ENCODE measurements at places on chromosomes 7 and 10.

GRCh38 chr10:30728766-30729165, 99.2 kb upstream of the LYZL2 start:
- DNase-seq = no peak

- DNase-seq = no peak
These were observed 201.8 kb downstream of the XPNPEP1 start for GRCh38 chr10:109721453-109722064.

DNA sequence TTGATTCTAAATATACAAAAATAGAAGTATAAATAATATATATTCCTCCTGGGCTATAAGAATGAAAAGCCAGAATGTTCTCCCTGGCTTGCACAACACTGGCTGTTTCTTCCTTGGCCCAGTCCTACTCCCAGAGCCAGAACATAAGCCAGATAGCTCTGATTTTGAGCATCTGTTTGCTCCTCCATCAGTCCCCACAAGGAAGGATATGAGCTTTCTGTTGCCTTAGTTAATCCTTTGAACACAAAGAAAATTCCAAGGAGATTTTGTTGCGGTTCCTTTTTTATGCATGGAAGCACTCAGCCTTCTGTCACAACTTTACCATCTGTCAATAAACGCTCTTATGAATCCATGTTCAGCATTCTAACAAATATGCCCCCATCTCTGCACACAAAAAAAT, 361.8 kb downstream of the IPMK start:
- DNase-seq = no peak

- DNase-seq = no peak
These were observed 5.7 kb downstream of the AUTS2 start for GRCh38 chr7:69603937-69604494.

DNA sequence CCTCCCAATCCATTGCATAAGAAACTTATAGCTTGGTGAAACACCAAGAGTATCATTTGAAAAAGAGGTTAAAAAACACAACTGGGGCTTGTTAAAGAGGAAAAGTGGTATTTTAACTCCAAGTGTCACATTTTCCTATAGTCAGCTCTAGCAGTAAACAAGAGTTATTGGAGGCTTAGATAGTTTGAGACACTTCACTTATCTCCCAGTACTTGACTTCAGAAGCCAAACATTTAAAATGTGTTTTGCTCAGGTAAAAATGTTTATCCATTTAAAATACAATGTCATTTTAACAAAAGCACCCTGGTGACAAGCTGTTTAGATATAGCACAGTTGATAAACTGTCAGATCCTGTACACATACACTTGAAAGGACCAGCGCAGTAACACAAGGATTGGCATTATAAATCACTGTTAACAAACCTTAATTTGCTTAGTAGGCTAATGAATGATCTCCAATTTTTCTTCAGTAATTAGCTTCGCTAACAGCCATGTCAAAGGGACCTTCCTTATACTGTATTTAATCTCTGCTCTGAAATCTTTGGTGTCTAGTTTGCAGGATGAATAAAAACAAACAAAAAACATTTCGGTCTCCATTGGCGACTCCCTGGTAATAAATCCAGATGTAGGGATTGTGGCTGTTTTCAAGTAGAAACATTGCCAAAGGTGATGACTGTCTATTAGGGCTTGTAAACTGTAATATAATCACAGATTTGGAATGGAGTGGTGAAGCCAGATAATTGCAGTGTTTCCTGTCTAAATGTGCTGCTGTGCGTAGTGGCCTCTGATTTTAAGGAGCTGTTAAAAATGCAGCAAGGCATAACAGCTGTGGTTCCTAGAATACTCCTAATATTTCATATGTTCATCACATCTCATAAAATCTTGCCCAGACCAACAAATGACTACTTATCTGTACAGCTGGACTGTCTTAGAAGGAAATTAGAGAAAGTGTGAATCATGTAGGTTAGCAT, 545.1 kb downstream of the AUTS2 start:
- no peak for DNase-seq

DNA sequence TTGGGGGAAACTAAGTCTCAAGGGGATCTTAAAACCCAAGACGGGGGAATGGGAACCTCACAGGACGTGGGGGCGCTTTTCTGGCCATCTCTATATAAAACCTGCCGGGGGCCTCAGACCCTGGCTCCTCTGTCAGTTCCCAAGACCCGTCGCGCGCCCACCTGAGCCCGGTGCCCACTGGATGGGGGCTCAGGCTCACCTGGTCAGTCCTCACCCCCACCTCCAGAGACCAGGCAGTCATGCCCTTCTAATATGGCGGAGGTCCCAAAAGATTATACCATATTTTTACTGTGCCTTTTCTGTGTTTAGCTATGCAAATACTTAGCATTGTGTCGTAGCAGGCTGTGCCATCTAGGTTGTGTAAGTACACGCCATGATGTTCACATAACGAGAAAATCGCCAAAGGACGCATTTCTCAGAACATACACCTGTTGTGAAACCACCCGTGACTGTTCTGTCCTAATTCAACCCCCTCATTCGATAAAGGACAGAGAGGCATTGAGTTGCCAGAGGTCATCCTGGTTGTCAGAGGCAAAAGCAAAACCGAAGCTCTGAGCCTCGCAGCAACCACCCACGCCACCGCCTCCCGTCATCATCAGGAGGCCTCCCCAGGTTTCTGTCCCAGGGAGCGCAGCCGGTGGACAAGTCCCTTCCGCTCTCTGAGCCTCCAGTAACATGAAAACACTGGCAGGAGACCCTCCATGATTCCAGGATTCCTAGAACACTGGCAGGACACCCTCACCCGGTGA, 28.9 kb downstream of the OAT start:
- DNase-seq = no peak

GRCh38 chr7:81484261-81484660, 285.6 kb downstream of the HGF start:
- DNase-seq = no peak

DNA sequence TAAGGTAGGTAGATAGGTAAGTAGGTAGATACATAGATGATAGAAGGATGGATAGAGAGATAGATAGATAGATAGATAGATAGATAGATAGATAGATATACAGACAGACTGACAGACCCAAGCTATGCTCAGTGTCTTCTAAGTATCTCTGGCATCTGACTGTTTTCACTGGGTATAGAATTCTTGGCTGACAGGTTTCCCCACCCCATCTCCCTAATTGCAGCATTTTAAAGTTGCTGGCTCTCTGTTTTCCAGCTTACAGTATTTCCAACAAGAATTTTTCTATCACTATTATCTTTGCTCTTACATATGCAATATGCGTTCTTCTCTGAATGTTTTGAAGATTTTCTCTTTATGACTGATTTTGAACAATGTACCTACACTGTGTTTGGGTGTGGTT, 328.7 kb downstream of the TCERG1L start:
- DNase-seq = no peak

DNA sequence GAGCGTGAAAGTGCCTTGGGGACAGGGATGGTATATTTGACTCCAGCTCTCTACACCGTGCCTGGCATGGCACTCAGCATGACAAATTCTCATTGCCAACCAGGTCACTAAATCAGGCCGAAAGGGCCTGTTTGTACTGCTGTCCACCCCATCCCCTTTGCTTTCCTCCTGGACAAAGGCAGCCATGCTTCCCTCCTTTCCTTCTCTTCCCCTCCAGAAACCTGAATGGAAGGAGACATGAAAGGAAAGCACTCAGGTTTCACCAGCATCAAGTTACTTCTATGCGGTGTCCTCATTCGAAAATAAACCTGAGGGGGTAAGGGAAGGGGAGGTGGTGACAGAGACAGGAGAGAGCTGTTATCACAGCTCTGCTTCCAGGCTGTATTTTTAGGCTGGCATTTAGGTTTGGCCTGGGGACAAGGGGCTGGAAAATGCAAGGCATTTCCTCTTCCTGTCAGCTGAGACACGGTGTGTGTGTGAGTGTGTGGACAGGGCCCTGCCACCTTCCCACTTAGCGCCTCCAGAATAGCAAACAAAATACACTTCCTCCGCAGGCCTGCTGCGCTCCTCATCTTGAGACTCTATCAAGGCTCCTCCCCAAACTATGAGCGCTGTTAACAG, 79.9 kb upstream of the COL13A1 start:
- DNase-seq = no peak

DNA sequence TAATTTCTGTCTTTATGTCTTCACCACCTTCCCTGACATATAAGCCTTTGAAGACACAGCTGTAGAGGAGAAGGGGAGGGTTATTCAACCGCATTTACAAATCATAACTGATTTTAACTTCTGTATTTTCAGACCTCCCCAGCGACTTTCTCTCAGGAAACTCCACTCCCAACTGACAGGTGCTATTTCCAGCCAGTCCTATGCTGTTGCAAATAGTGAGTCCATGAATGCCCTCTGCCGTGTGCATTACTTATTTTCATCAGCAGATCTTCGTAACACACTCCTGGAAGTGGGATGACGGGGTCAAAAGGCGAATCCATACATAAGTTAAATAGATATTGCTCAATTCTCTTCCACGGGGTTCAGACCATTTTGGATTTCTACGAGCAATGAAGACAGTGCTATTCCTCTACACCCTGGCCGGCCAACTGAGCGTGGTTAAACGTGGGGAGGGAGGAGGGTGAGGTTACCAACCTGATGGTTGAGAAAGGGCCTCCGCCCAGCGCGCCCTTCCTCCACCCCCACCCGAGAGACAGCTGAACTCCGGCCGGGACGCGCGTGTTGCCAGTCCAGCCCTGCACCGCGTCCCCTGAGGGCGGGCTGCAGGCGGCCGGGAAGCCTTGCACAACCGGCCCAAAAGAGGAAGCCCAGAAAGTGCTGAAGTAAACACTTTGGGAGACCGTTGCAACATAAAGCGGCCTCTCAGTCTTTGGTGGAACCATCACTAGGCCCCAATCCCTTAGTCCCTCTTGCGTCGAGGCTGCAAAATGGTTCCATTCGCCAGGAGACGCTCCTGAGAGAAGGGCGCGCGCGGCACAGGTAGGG, at the start of gene APBB1IP:
Gene APBB1IP, plus strand, starts transcription at position 705 of the 825 bp plus-strand sequence. CDS start 53,986 bp downstream, outside the sequence.
- peak; percentile 16 for DNase-seq

- no peak for DNase-seq
These were observed 3.3 kb downstream of the FBXO24 start for GRCh38 chr7:100589341-100589947.

- DNase-seq = peak; percentile 19
These were observed 100.4 kb upstream of the DNAJC1 start for GRCh38 chr10:22103701-22104470.

DNA sequence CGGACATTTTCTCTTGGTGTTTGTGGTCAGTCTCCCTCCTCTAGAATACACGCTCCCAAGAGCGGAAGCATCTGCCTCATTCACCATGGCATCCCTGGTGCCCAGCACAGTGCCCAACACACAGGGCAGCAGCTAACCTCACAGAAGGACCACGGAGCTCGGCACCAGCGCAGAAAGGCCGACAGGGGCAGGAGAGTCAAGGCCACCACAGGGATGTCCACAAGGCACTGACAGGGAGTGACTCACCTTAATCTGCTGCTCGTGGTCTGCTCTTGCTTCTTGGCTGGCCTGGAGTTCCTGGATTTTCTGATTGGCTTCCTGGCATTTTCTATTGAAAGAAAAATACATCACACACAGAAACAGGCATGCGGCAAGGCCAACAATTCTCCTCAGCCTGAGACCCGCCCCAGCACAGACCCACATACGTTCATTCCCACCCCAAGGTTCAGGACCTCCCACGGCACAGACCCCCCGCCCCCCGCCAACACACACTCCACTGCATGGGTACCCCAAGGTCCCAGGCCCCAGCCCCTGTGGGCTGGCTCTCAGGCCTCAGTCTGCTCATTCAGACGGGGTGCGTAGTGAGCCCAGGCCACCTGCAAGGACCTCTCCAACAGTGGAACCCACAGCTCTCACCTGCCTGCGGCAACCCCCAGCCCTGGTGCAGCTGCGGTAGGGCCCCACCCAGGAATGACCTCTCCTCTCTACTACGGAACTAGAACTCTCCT, 14.9 kb downstream of the MAD1L1 start:
- no peak for DNase-seq

- no peak for DNase-seq
These were observed 85.5 kb downstream of the PARD3 start for GRCh38 chr10:34729619-34730018.

GRCh38 chr10:92052088-92052487, 128.5 kb downstream of the BTAF1 start:
- DNase-seq = no peak

DNA sequence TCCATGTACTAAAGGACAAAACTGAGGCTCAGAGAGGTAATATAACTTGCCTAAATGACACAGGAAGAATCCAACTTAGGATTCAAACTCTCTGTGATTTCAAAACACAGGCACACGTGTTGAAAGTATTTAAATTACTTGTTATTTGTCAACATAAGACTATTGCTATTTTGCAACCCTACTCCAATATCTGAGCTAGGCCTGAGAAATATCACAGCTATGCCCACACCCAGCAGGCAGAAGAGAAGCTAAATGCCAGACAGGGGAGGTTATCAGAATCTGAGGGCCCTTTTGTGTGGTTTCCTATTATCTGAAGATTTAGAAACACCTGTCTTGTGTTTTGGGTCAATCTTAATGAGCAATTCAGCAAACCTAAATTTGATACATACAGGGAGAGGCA, 204.3 kb downstream of the ANK3 start:
- no peak for DNase-seq

- DNase-seq = no peak
These were observed 86.8 kb upstream of the CCDC71L start for GRCh38 chr7:106747804-106748203.

DNA sequence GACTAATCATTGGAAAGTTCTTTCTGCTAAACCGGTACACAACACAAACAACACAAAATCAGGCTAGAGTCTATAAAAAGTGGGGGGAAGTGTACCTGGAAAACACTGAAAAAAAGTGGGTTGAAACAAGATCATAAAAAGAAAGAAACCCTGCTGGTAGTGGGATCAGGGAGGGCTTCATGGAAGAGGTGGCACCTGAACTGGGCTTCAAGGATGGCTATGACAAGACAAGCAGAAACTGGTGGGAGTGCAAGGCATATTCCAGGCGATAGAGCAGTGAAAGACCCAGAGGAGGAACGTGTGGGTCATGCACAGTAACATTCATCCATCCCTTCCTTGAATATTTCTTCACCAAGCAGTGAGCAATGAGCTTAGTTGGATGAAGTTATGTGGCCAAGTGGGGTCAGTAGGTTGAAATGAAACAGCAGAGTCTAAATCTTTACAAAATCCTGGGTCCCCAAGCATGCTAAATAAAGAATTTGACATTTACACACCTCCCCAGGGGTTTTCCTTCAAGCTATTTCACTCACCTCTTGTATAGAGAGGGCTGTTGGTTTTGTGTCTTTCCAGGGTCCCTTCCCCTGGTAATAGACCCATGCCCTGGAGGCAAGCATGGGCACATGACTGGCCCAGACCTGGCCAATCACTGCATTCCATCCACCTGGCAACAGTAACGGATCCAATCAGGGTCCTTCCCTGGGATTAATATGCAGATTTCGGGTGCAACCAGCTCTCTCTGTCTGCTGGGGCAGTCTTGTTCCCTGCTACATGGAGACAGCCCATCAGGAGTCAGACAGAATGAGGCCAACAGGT, 38.2 kb downstream of the SPOCK2 start:
- DNase-seq = no peak
